ENCODE measurements at places on chromosomes 1 and 21. TPM values are rescaled to one million over a fixed set of nuclear protein-coding genes. Genes with fewer than 3 reads are reported as not detected.

- no peak for DNase-seq
Measured at GRCh38 chr1:65471213-65471833, 50.9 kb downstream of the LEPR start.

- no peak for DNase-seq
Measured at GRCh38 chr1:8182034-8182761, 135.7 kb upstream of the SLC45A1 start.

DNA sequence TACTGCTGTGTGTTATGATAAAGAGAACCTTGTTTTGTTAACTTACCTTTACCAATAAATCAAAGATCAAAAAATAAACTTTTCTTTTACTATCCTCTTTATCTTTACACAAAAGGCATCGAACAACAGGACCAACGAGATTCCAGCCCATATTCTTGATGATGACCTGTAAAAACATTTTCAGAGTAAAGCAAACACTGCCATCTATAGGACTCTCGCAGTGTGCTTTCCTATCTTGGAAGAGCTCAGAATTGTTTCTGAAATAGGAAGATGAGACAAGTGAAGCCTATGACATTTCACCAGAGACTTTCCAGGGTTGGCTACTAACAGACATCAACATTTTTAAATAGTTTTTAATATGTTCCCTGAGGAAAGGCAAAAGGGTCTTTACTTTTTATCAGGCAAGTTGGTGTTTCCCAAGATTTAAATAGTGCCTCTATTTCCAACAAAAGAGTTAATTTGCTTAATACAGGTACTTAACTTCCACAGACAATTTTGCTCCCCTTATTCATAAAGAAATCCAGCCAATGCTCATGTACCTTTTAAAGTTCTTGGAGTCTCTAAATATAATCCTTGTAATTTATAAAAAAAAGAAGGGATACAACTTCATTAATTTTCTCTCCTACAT, 7.3 kb downstream of the GLMN start:
- DNase-seq: peak; percentile 24

DNA sequence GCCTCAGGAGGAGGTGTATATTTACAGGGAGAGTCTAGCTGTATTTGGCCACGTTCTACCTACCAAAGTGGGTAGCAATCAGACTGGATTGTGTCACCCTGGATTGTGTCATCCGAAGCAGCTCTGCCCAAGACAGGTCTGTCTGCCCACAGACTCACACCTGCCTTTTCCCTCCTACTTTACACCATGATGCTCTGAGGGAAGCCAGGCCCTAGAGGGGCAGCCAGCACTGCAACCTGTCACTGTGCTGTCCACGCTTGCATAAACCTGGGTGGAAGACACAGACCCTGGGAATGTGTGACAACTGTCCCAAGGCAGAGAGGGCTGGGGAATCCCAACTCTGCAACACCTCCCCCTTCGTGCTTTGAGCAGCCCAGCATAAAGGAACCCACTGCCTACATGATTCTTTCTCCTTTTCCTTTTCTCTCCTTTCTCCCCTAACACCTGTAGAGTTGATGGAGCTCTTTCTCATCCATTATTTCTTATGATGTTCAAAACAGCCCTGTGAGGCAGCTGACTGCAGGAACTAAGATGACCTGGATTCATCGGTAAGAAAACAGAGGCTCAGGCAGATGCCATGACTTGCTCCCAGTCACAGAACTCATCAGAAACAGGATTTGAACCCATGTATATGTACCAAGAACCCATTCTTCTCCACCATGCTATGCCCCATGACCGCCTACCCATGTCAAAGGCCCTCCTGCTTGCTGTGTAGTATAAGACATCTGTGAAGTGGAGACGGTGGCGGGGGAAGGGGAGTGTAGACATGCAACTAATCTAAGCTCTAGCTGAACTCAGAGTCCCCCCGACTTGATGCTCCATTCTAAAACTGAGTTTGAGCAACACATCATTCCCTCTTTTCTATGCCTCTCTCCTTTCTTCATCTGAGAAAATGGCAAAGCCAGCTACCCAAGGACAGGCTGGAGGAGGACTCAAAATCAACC, 55.9 kb downstream of the ITPKB start:
- DNase-seq: no peak

The INTS7 gene
- total RNA-seq: 19.5 TPM

The RER1 gene
- total RNA-seq: 133 TPM

The KRTAP7-1 gene
- total RNA-seq: not detected

The TPM3 gene
- total RNA-seq: 754 TPM
